ENCODE measurements at places on chromosomes 3 and 15. TPM values are rescaled to one million over a fixed set of nuclear protein-coding genes. Genes with fewer than 3 reads are reported as not detected.

IL17RB gene
- total RNA-seq: not detected

ATP2B2 gene
- total RNA-seq: not detected

SEMA3G gene
- total RNA-seq: 0.07 TPM

PLEKHO2 gene
- 49.8 TPM for total RNA-seq

THRB gene
- 0.05 TPM for total RNA-seq

TMEM266 gene
- not detected for total RNA-seq

ANP32A gene
- 150 TPM for total RNA-seq

GPR156 gene
- not detected for total RNA-seq

GNAT1 gene
- not detected for total RNA-seq

IL16 gene
- total RNA-seq: 114 TPM

CYB561D2 gene
- 39.6 TPM for total RNA-seq

TEX9 gene
- total RNA-seq: 0.54 TPM

SYNM gene
- 0.11 TPM for total RNA-seq

POPDC2 gene
- total RNA-seq: 6.2 TPM

UROC1 gene
- total RNA-seq: not detected

SLC28A1 gene
- total RNA-seq: not detected

CNTN4 gene
- not detected for total RNA-seq

DHX36 gene
- 97.3 TPM for total RNA-seq

AADAC gene
- not detected for total RNA-seq

GPR149 gene
- total RNA-seq: not detected

BBX gene
- 83.4 TPM for total RNA-seq

SMCO1 gene
- total RNA-seq: not detected

ACKR4 gene
- not detected for total RNA-seq

SUSD5 gene
- total RNA-seq: not detected

PRICKLE2 gene
- total RNA-seq: 1.8 TPM

CX3CR1 gene
- total RNA-seq: 405 TPM

ARGFX gene
- total RNA-seq: not detected

CPN2 gene
- total RNA-seq: not detected

ATP10A gene
- total RNA-seq: 67.0 TPM

STRIT1 gene
- total RNA-seq: not detected

DNAH12 gene
- 0.11 TPM for total RNA-seq

EAF2 gene
- total RNA-seq: 7.4 TPM

SPESP1 gene
- total RNA-seq: not detected

FETUB gene
- total RNA-seq: not detected

CPLX3 gene
- total RNA-seq: 0.93 TPM

FRMD5 gene
- not detected for total RNA-seq

ADGRG7 gene
- total RNA-seq: not detected

PLA2G4F gene
- not detected for total RNA-seq

CELSR3 gene
- 2.0 TPM for total RNA-seq

Data from natural killer cell (primary cell).